ENCODE measurements at places on chromosomes 2 and 18.
A peak's percentile ranks its signal among the peaks of the same experiment; 100 is the strongest.

DNA sequence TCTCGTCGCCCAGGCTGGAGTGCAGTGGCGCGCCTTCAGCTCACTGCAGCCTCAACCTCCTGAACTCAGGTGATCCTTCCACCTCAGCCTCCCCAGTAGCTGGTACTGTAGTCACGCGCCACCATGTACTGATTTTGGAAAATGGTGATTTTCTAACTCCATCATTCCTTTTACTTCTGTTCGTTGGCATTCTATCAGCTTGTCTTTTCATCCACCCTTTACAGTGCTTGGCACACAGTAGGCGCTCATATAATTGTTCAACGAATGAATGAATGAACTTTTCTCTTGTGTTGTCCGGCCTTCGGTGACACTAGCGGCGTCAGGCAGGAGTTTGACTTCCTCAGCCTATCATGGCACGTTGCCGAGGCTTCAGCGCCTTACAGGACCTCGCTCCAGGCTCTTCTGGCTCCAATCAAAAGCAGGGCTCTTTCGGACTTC lies 373 bp upstream of the MTHFD2 start:
- no peak for DNase-seq

- no peak for DNase-seq
Observed at GRCh38 chr2:227035711-227036367, 128.2 kb downstream of the COL4A4 start.

DNA sequence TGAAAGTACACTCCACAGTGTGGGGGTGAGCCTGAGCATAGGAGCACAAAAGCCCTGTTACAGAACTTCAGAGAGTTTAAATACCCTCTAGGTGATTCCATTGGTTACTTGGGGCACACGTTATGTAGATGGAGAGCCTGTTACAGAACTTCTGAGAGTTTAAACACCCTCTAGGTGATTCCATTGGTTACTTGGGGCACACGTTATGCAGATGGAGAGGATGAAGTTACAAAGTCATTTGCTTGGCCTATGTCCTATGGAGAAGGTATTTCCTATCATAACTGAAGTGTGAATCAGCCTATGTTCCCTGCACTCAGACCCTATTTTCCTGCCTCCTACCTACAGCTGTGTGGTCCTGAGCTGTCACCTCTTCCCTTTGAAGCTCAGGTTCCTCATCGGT lies 3.8 kb upstream of the CAPN10 start:
- no peak for DNase-seq

DNA sequence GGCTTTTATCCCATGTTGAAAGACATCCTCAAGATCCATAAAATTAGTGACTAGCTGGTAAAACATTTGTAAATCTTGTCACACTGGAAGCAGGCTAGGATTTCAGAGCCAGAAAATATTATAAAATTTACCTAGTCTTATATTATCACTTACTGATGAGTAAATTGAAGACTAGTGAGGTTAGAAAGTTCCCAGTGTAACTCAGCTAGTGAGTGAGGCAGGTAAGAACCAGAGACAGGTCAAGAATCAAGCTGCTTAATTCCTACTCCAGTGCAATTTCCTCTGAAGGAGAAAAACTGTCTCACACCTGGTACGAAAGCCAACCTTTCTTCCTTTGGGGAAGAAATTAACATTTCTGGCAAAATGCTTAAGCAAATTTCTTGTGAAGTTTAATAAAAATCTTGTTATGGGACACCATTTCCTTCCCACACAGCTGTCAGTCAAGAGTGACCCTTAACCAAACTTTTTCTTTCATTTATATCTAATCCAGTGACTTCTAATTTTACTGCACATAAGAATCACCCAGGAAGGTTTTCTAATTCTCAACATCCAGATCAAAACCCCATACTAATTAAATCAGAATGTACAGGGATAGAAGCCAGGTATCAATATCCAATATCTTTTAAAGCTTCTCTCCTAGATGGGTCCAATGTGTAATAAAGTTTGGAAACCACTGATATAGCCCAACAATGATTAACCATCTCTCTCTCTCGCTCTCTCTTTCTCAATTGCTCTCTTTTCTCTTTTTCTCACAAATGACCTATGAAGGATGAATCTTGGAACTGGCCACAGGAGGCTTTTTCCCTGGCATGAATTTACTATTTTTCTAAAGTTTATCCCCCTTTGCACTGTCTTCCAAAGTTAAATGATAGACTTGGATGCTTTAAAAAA lies 264.3 kb upstream of the SLC39A10 start:
- no peak for DNase-seq

DNA sequence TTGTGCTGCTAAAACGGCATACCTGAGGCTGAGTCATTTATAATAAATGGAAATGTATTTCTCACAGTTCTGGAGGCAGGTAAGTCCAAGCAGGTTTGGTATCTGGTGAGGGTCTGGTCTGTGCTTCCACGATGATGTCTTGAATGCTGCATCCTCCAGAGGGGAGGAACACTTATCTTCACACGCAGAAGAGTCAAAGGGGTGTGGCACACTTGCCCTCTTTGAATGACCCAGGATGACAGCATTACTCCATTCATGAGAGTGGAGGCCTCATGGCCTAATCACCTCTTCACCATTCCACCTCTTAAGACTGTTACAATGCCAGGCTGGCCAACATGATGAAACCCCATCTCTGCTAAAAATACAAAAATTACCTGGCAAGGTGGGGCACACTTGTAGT lies 61.0 kb downstream of the NCAPH start:
- DNase-seq, result no peak

- no peak for DNase-seq
Observed at GRCh38 chr2:114661971-114662939, 219.8 kb downstream of the DPP10 start.

DNA sequence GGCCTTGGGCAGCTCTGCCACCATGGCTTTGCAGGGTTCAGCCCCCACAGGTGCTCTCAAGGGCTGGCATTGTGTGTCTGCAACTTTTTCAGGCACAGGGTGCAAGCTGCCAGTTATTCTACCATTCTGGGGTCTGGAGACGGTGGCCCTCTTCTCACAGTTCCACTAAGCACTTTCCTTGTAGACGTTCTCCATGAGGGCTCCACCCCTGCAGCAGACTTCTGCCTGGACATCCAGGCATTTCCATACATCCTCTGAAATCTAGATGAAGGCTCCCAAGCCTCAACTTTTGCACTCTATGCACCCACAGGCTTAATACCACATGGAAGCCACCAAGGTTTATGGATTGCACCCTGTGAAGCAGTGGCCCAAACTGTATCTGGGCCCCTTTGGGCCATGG lies 91.0 kb upstream of the RND3 start:
- no peak for DNase-seq

GRCh38 chr2:105330681-105331375 lies 1.3 kb upstream of the TGFBRAP1 start:
- DNase-seq, result no peak

DNA sequence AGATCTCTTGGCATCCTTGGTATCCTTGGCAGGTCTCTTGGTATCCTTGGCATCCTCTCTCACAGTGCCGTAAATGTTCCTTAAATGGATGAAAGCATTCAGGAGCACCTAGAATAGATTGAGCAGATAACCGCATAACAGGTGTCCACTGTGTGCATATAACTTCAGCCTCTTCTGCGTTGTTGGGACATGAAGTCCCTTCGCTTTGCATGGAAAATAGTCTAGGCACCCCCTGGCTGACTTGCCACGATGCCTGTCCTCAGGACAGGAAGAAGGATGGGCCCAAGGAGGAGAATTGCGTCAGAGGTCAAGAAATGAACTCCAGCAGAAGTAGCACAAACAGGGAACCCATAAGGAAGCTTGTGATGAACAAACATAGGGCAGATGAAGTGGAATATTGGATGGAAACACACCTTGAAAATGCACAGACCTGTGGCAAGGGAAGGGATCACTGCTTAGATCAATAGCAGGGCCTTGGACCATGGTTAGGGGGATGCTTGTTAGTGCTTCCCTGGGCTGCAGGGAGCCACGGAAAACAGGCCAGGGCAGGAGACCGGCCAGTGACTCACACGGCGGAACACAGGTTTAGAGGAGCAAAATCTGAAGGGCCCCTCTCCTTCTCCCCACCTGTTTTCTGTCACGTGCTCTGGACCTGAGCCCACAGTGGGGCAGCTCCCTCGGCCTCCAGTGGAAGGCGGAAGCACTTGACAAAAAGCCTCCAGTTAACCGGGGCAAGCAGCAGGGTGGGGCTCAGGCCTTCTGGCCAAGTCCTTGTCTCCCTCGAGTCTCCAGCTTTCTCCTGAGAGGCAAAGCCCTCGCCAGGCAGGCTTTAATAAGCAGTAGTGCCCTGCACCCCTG lies 99.2 kb upstream of the ASAP2 start:
- no peak for DNase-seq

- peak; percentile 85 for DNase-seq
Observed at GRCh38 chr18:10015941-10016819, 102.4 kb downstream of the VAPA start.

DNA sequence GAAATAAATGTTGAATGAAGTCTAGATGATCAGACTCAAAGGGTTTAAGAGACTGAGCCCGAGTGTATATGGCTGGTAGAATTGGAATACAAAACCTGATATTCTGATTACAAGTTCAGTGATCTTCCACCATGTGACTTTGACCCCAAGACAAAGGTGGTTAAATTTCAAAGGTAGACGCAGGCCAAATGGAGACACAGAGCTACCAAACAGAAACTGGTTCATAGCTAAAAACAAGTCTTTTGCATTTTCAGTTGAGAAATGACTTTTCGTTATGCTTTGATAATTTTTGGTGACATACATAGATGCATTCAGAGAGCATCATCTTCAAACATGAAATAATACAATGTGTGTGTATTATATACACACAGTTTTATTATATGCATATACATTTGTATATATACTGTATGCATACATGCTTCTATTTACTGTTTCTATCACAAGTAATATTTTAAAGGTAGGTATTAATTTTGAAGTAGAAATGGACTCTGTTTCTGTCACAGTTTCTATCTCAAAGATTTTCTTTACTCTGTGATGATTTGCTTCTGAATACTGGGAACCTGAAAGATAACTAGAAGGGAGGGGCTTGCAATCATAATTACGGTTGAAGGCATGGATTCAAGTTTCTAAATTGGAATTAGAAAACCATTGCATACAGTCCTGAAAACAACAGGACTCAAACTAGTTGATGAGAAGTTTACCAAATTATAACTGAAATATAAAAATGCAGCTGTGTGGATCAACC lies 142.3 kb downstream of the ABCA12 start:
- DNase-seq, result no peak

DNA sequence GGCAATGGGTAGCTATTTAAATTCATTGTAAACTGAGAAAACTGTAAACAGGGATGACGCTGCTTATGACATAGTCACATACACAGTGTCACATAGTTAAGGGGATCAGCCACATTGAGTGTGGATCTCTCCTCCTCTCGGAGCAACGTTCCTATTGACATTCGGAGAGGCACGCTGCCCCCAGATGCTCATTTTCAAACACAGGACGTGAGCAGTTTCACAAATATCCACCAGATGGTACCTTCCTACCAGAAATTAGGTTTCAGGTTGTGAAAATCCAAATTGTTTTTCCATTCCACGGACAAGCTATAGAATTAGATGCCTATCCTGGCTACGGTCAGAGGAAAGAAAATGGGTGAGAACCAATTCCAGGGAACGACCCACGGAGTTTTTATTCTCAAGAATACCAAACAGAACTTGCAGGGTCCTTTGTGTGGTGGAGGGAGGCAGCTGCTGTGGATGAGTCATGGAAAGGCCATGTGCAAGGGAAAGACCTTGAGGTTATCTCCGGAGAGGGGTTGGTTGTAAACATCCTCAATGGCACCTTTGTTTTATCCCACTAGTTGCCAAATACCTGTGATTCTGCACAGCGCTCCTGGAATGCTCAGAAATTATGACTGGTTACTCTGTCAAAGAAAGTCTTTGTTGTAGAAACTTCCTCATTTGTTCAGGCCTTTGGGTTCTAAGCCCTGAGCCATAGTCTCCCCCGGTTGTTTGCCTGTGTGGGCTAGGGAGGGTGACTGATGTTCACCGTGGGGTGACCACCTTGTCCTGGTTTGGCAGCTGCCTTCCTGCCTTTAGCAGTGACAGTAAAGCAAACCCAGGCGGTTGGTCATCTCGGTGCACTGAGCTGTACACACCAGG lies 88.0 kb downstream of the ACTR3 start:
- DNase-seq, result peak; percentile 63

DNA sequence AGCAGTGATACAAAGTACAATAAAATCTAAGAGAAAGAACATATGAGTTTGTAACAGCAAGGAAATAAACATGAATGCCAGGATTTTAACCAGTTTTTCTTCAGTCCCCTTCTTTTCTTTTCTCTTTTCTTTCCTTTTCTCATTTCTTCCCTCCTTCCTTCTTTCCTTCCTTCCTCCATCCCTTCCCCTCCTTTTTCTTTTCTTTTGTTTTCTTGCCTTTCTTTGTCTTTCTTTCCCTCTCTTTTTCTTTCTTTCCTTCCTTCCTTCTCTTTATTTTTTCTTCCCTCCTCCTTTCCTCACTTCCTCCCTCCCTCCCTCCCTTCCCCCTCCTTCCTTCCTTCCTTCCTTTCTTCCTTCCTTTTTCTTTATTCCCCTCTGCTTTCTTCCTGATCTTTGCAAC lies 142.8 kb upstream of the SYT4 start:
- no peak for DNase-seq

DNA sequence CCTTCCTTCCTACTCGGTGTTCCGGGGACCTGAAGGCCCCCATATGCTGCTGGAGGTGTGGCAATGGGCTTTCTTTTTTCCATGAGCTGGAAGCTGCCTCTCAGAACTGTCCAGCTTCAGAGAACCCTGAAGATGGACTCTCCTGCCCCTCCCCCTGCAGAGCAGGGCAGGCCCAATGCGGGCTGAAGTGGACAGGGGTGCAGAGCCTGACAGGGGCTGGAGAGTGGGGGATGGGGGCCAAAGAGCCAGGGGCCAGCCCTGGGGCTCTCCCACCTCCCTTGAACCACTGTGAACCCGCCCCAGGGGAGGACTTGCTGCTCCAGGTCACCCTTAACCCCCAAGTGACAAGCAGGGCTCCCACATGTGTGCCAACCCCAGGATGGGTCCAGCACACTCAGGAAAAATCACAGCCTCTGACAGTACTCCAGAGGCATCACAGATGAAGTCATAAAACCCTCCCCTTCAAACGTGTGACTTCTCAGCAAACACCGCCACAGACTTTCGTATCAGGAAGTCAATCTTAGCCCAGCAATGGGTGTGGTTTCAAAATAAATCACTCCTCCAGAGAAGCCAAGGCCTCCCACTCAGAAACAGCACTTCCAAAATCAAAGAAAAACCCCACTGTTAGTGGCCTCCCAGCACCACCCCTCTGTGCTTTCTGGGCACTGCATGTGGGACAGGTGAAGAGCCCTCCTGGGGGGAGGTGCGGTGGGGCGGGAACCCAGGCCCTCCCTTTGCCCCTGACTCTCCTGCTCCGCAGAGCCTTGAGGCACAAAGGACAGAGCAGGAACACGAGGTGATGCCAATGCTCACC lies 135.8 kb downstream of the HDAC4 start:
- peak; percentile 73 for DNase-seq

Measured in astrocyte of the spinal cord (primary cell).